ENCODE measurements at places on chromosomes 13 and 19.
A peak's percentile ranks its signal among the peaks of the same experiment; 100 is the strongest.

GRCh38 chr13:85019121-85019520 lies 780.1 kb downstream of the SLITRK6 start:
- DNase-seq = no peak

GRCh38 chr19:38656171-38656981 lies 8.9 kb downstream of the ACTN4 start:
- no peak for DNase-seq

DNA sequence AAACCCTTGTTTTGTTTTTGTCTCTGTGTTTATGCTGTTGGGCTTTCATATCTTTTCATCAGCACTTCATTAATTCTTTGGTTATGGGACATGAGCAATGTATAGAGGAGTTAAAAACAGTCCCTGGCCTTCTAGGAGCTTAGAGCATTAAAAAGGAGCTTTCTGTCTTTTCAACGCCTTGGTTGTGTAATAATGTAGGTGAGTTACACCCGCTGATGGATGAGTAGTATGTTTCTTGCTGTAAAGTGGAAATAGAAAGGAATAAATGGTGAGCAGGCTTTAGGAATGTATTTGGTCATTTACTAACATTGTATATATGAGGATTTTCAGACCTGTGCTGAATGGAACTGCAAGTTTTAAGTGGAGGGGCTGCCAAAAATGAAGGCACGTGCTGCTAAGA lies 121.5 kb upstream of the RNF113B start:
- no peak for DNase-seq

GRCh38 chr19:10270180-10270615 lies 722 bp upstream of the ICAM1 start:
- DNase-seq = no peak

GRCh38 chr13:25529425-25529824 lies 157.7 kb downstream of the ATP8A2 start:
- no peak for DNase-seq

DNA sequence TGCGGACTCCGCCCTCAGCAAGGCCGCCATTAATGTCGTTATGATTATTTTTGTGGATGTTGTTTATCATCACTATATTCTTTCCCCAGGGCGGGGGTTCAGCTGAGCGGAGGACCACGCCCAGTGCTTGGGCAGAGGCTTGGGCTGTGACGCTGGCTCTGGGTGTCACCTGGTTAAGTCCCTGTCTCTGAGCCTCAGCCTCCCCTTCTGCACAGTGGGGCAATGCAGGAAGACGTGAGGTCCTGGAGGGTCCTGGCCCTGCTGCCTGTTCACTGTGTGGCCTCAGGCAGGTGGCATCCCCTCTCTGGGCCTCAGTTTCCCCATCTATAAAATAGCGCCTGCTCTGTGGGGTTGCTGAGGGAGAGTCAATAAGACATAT lies 32.5 kb downstream of the NFIC start:
- no peak for DNase-seq

DNA sequence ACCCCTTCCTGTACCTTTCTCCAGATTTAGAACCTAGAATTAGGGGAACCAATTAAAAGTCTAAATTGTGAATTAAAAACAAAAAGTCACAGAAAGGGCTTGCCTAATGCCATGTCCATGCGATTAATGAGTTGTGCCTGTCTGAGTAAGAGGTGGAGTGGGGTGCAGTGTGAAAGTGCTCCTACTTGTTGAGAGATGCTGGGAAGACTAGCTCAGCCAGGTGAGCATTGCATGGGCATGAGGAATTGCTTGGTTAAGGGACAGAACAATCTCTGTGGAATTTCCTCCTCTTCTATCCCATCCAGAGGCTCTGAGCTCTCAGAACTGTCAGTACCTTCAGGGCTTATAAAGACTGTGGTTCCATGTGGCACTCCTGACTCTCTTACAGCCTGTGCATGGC lies 159.0 kb upstream of the UBL3 start:
- no peak for DNase-seq

GRCh38 chr13:31199849-31200636 lies at the start of gene B3GLCT:
Gene B3GLCT (plus strand): TSS chr13:31199975. CDS start chr13:31200085, 110 bp downstream.
- peak; percentile 89 for DNase-seq

- no peak for DNase-seq
Observed at GRCh38 chr19:37973666-37974065, 66.7 kb downstream of the SIPA1L3 start.

GRCh38 chr19:14325863-14326262 lies 55.4 kb upstream of the ADGRE5 start:
- no peak for DNase-seq

- DNase-seq = no peak
Observed at GRCh38 chr19:18029617-18030338, 21.8 kb downstream of the ARRDC2 start.

DNA sequence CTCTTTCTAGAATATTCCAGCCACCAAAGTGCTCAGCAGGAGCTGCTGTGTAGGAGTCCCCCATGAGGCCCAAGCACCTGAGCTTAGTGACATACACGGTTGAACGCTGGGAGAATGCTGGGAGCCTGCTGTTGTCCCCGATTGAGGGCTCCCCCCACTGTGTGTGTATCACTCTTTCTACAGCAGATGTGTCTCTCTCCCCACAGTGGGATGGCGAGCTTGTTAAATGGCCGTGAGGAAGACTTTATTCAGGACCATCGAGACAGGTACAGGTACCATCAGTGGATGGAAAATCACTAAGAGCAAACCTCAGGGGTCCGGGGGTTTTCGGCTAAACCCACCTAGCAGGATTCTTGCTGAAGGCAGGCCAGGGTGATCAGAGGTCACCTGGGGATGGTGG lies 22.7 kb downstream of the EPN1 start:
- no peak for DNase-seq

DNA sequence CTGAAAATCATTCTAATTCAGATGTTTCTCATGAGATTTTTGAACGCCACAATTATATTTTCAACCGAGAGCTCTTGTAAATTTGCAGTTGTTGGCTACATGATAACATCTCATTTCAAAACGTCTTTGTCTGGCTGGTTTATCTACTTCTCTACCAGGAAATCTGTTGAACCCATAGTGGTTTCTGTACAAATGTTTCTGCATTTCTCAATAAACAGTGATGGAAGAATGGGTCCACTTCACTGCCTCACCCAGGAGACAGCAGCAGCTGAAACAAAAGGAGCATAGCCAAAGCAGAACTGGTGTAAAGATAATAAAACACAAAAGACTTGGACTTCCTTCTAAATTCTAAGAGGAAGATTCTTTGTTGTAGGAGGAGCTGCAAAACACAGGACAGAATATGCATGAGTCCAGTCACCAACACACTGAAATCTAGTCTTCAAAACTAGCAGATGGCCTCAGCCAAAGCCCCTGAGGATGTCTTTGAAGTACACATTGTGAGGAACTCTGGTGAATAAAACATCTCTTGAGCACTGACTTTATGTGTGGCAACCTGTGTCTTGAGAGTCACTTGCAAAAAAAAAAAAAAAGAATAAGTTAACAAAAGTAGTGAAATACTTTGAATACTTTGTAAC lies 68.6 kb upstream of the FGF14 start:
- no peak for DNase-seq

DNA sequence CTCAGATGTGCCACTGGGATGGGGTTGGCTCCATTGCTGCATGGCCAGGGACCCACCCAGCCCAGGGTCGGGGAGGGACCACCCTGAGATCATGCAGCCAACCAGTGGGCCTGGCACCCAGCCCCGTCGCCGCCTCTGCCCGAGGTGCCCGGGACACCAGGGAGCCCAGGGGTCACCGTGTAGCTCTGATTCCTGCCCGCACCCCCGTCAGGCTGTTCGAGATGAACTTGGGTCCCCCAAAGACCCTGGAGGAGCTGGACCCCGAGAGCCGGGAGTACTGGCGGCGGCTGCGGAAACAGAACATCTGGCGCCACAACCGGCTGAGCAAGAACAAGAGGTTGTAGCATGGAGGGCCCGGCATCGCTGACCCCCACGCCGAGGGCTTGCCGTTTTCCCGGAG lies 4.6 kb downstream of the MRPL54 start:
- DNase-seq = no peak

DNA sequence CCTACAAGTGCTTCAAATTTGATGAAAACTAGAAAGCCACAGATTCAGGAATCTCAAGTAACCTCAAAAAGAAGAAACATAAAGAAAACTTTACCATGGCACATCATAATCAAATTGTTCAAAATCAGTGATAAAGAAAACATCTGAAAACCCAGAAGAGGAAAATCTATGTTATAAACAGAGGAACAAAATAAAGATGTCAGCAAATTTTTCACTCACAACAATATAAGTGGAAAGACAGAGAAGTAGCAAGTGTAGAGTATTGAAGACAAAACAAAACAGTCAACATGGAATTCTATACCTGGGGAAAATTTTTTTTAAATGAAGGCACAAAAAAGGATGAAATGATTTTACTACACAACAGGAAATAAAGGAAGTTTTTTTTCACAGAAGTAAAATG lies 470.9 kb downstream of the DACH1 start:
- DNase-seq = no peak

- DNase-seq = peak; percentile 94
Observed at GRCh38 chr19:48492925-48493717, 18.5 kb downstream of the LMTK3 start.

- no peak for DNase-seq
Observed at GRCh38 chr13:94667190-94667589, 45.2 kb downstream of the SOX21 start.

- DNase-seq = no peak
Observed at GRCh38 chr19:47188507-47189033, 42.4 kb downstream of the BBC3 start.

DNA sequence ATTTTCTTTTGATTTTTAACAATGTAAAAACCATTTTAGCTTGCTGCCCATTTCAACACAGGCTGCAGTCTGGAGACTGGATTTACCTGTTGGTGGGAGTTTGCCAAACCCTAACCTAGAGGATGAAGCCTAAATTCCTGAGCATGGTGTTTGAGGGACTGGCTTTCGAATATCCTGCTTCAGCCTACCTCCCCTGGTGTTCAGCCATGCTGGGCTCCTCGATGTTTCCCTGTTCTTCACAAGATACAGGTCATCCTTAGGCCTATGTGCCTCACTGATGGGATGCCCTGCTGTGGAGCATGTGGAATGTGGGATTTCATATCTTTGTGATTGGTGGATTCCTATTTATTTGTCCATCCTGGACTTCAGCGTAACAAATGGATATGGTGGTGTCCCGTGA lies 20.4 kb upstream of the ERCC5 start:
- no peak for DNase-seq

DNA sequence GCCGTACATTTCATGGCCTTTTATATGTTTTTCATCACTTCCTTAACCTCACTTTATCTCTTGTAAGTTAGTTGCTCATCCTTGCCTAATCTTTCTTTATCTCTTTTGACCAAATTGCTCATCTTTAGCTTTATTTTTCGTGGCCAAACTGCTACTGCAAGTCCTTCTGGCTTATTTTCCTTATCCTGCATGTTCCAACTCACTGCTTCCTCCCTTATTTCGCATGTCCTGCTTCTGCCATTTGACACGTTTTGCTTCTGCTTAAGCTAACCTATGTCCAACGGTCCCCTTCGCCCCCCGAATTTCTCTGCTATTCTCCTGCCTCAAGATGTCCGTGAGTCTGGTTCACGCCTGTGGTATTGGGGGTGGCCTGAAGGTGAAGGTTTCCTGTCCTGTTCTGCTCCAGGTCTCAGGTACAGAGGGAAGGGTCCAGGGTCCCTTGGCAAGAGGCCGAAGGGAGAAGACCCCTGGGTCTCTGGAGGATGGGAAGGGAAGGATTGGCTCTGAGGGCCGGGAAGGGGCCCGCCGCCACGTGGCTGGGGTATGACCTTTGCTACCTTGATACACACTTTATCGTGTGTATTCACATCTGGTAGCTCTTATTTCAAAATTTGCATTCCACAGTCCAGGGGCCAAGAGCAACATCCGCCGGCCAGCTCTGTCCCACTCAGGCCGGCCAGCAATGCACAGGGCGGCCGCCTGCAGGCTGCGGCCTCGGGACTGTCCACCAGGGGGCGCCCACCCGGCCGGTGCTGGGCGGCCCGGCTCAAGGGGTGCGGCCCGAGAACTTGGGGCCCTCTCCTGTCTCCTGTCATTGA lies 2.9 kb upstream of the C19orf85 start:
- DNase-seq = peak; percentile 82

GRCh38 chr13:82993417-82993816 lies 888.9 kb downstream of the SLITRK1 start:
- DNase-seq = no peak

DNA sequence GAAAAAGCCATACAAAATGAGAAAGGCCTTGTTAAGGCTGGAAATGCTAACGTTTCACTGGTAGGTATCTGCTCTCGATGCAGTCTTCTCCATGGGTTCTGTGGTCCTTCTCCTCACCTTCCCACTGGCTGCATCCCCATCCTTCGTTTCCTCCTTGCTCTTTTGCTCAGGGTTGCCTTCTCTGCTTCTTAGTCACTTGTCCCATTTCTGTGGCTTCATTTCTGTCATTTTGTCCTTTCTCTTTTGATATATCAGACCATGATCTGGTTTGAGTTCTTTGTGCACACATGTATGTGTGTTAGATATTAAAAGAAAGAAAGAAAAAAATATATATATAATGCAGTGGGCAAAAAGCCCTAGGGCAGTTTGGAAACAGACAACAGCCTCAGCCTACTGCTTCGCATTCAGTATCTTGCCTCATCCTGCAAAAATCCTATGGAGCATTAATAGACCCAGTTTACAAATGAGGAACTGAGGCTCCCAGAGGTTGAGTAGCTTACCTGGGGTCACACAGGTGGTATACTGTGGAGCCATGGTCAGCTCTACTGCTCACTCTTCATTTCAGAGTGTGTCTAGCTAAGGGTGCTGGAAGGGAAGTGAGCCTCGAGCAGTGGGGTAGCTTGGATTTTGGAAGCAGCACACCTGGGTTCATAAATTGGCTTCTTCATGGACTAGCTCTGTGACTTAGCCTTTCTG lies 57.6 kb upstream of the MEDAG start:
- DNase-seq = no peak

GRCh38 chr19:54096617-54097106 lies 3.9 kb downstream of the OSCAR start:
- no peak for DNase-seq

DNA sequence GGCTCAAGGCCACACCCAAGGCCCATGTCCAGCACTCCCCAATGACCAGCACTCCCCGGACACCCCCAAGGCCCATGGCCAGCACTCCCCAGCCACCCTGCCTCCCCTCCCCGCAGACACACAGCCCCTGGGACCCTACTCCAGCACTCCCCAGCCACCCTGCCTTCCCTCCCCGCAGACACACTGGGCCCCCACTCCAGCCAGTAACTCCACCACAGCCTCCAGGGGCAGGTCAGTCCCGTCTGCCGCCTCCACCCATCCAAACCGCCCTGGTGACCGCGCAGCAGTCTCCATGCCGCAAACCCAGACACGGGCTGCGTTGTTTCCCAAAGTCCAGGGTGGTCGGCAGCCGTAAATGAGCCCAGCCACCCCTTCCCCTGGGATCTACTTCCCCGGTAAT lies 70.7 kb downstream of the SPACA7 start:
- DNase-seq = no peak

DNA sequence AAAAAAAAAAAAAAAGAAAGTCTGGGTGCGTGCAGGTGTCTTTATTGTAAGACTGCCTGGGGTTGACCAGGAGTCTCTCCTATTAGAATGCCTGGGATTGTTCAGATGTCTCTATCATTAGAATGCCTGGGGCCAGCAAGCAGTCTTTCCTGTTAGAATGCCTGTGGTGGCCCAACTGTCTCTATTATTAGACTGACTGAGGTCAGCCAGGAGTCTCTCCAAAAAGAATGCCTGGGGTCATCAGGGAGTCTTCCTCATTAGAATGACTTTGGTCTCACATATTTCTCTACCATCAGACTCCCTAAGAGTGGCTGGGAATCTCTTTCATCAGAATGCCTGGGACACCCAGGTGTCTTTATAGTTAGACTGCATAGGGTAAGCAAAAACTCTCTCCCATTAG lies 1577.5 kb downstream of the UQCRFS1 start:
- DNase-seq = no peak

Measured in right forelimb (tissue), 1 donor.